ENCODE measurements at places on chromosomes 7 and 10.

GRCh38 chr10:97811958-97812357 lies 37.7 kb upstream of the GOLGA7B start:
- no peak for DNase-seq

- no peak for DNase-seq
Observed at GRCh38 chr7:151088856-151089699, 2.8 kb downstream of the AGAP3 start.

GRCh38 chr7:75951506-75951905 lies 36.6 kb downstream of the POR start:
- no peak for DNase-seq

GRCh38 chr7:155732286-155732685 lies 80.0 kb downstream of the SHH start:
- no peak for DNase-seq

DNA sequence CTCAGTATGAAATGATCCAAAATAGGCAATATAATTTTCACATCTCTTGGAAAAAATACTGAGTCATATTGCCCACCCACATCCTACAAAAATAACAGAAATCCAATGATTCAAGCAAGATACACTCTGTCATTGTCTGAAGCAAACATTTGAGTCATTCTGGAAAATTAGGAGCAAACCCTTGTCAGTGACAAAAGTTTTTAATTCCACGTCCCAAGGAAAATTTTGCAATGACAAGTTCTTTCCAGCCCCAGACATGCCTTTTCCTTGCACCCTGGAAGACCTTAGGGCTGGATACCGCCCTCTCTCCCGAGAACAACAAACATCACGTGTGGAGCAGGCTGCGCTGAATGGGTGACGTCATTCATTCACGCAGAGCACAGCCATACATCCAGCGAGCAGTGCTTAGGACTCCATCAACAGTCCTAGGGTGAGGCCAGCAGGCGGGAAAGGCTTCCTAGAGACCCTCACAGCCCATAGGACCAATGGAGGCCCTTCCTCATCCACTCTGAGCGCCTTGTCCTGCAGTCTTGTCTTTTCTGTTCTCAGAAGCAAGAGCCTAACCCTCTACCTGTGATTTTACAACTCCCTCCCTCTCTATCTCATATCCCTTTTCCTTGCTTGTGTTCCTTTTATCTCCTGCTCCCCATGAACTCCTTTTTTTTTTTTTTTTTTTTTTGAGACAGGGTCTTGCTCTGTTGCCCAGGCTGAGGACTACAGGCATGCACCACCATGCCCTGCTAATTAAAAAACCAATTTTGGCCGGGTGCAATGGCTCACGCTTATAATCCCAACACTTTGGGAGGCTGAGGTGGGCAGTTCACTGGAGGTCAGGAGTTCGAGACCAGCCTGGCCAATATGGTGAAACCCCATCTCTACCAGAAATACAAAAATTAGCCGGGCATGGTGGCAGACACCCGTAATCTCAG lies 23.5 kb upstream of the KDM7A start:
- DNase-seq = peak; percentile 46

DNA sequence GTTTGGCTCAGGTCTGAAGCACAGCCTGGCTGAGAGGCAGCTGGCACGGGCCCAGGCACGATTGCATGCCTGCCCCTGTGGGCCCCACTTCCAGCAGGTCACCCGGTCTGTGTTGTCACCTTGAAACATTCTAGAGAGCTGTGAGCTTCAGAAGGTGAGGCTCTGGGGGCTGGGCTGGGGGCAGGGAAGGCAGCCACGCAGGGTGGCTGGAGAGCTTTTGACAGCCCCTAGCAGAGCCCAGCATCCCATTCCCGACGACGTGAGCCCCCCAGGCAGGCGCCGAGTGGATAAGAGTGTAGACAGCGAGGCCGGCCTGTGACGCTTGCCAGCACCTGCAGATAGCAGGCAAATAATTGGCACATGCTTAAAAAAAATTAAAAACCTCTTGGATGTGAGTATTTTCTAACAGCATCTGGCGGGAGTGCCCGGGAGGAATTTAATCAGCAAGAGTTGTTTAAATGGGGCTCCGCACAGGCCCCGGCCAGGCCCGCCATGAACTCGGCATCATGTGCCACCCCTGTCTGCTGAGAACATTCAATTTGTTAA lies 212.0 kb upstream of the TBX20 start:
- DNase-seq = no peak

DNA sequence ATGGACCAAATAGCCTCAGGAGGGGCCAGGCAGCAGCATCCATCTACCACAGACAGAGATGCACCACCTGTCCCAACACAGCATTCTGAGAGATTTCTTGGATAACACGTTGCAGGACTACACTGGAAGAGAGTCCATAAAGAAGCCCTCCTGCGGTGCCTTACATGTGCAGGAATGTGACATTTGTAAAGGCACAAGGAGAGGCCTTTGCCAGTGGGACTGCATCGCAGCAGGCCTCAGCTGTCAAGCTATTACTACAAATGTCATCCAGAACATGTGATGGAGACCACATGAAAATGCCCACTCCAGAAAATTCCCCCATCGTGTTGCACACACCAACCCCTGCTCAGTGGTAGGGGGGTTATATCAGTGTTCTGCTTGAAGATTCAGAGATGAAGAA lies 77.4 kb downstream of the ATXN7L1 start:
- no peak for DNase-seq

- peak; percentile 12 for DNase-seq
Observed at GRCh38 chr10:110641256-110641655, 2.9 kb upstream of the RBM20 start.

DNA sequence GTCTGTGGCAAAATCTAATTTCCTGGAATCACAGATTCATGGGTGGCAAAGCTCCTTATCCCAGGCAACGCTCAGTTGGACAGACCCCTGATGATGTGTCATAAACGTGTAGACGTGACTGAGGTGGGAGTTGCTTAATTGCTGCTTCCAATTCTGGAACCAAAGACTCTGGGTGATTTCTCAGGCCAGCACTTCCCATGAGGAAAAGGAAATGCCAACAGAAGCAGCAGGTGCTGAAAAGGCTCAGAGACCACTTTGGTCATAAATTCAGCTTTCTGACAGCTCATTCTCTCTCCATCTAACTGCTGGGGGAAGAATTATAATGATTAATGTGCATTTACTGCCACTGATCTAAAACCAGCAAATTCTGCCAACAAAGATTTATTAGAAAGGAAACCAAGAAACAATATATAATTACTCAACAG lies 88.7 kb downstream of the OSBPL3 start:
- DNase-seq = no peak

- DNase-seq = no peak
Observed at GRCh38 chr7:152587366-152587765, 88.6 kb downstream of the XRCC2 start.
